ENCODE measurements at places on chromosomes 5 and 9.
A peak's percentile ranks its signal among the peaks of the same experiment; 100 is the strongest.

DNA sequence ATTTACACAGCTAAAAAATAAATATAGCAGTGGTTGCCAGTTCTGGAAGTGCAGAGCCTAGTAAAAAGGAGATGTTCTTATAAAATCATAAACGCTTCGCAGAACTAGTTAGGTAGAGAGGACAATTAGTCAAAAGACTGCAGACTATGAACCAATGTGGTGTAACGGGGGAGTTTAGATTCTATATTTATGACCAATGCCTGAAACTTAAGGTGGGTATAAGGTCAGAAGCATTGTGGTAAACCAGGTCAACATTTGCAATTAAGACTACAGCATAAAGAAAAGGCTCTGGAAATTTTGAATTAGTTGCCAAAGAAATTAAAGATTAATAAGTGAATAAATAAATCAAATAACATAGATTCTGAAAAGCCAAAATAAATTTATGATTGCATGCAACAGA lies 370.4 kb downstream of the PRDM9 start:
- no peak for DNase-seq

DNA sequence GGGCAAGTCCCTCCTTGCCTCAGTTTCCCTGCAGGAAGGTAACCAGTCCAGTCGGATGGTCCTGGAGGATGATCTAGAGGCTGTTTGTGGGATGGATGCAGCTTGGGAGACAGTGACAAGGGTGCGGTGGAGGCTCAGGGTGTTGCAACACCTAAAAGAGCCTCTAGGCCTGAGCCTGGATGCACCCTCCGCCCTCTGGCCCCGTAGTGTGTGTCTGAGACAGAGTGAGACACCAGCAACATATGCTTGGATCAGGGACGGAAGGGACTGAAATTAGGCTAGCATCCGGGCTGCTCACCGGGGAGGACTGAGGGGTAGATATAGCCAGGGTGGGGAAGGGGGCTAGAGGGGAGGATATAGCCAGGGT lies 1.1 kb downstream of the CRAT start:
- DNase-seq: peak; percentile 63

DNA sequence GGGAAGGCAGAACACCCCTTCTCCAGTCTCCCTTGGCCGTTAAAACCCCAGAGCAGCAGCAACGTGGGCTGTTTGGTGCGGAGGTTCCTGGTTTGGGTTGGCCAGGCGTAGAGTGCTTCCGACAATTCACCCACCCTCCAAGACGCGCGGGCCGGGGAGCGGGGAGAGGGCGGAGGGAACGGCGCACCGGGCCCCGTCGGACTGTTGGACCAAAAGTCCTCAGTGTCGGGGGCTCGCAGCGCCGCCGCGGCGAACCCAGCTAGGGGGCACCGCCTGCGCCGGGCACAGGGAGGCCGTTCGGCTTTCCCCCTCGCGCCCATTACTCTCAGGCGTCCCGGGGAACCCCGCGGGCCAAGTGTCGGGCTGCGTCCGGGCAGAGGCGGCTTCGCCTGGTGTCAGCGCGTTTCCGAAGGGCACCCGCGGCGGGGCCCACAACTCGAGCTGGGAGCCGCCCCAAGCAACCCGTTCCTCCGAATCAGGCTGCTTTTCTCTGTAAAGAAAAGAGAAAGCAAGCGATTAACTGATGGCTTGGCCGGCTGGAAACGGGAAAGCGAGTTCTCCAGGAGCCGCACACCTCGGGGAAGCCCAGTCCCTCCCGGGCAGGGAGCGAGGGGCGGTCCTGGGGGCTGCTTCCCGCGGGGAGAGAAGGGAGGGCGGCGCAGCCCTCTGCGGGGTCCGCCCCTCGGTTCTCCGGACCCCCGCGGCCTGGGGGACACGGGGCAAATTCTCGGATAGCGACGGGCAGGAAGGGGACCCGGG lies 145.5 kb downstream of the ERCC6L2 start:
- DNase-seq: no peak

DNA sequence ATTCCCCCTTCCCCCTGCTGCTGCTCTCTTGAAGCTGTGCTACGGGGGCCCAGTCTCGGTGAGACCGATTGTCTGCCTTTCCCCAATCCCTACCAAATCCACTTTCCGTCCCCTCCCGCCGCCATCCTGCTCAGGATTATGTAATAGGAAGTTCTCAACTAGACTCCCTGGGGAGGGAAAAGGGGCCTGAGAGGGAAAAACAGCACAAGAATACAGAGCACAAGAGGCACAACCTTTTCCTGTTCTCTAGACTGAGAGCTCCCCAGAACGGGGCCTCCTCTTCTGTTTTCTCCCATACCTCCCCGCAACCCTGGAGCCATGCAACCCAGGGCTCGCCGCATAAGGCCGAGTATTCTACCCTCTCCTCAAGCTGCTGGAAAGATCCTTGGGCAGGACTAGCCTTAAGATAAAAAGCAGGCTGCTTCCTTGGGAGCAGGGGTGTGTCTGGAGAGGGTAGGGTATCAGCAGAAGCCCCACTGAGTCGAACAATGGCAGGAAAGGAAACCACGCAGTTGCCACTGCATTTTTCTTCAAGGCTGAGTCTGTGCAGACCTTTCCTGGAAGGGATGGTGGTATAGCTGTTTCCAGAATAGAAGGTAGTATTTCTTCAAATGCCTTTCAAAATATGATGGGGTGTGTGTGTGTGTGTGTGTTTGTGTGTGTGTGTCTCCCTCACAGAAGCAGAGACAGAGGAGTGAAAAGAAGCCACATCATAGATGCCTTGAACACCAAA lies 12.9 kb downstream of the MYORG start:
- DNase-seq: no peak

- peak; percentile 97 for DNase-seq
Observed at GRCh38 chr5:172801179-172801671, 30.2 kb upstream of the DUSP1 start.

All from fibroblast of mammary gland (primary cell).